ENCODE measurements at places on chromosomes 1 and 21. TPM values are rescaled to one million over a fixed set of nuclear protein-coding genes. Genes with fewer than 3 reads are reported as not detected.

- no peak overlapping the region for H3K27ac ChIP-seq
- DNase-seq, result no peak
- no peak overlapping the region for H3K4me3 ChIP-seq
- no peaks in the 10 kb centered on the region for H3K4me1 ChIP-seq
- no peaks in the 10 kb centered on the region for H3K36me3 ChIP-seq
- no peaks in the 10 kb centered on the region for H3K27me3 ChIP-seq
Measured at GRCh38 chr1:22733643-22734042, 23.0 kb downstream of the EPHB2 start.

- no peaks in the 10 kb centered on the region for H3K36me3 ChIP-seq
- H3K4me3 ChIP-seq, result no peak overlapping the region
- no peak for DNase-seq
- no peaks in the 10 kb centered on the region for H3K27me3 ChIP-seq
Measured at GRCh38 chr1:232893481-232894313, 56.7 kb upstream of the NTPCR start.

DNA sequence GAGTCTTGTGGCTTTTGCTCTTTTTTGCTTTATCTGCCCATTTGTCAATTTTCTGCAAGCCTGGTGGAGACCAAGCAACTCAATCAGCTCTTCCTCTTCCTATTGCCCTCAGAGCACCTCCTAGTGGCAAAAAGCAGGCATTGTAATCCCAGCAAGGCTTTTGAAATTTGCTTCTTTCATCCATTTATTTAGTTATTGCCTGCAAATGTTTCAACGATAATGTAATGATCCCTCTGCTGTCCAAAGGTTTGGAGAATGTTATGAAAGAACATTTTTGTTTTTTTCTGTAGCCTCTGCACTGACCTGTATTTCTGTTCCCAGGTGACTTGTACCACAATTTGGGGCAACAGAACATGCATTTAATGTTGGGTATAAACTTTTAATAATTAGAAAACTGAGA, 127.8 kb downstream of the GABPA start:
- H3K27me3 ChIP-seq, result peaks cover 6% of the 10 kb centered on the region
- no peak overlapping the region for H3K4me3 ChIP-seq
- H3K36me3 ChIP-seq, result no peaks in the 10 kb centered on the region
- no peak for DNase-seq
- H3K4me1 ChIP-seq, result no peaks in the 10 kb centered on the region

The FAM163A gene
- polyA plus RNA-seq, result not detected

- no peaks in the 10 kb centered on the region for H3K4me1 ChIP-seq
- DNase-seq, result no peak
- H3K27me3 ChIP-seq, result peaks cover 4% of the 10 kb centered on the region
- no peak within 1 kb of the TSS for H3K4me3 ChIP-seq
Measured at GRCh38 chr1:159587461-159587951, at the start of gene APCS. APCS (plus strand) TSS chr1:159587826; CDS start chr1:159587922, 96 bp downstream.

The ASAP3 gene
- polyA plus RNA-seq, result 6.4 TPM

GRCh38 chr21:41655259-41655658, 111.6 kb downstream of the RIPK4 start:
- no peaks in the 10 kb centered on the region for H3K36me3 ChIP-seq
- H3K27me3 ChIP-seq, result no peaks in the 10 kb centered on the region
- H3K27ac ChIP-seq, result no peak overlapping the region
- no peak for DNase-seq
- H3K4me3 ChIP-seq, result no peak overlapping the region

DNA sequence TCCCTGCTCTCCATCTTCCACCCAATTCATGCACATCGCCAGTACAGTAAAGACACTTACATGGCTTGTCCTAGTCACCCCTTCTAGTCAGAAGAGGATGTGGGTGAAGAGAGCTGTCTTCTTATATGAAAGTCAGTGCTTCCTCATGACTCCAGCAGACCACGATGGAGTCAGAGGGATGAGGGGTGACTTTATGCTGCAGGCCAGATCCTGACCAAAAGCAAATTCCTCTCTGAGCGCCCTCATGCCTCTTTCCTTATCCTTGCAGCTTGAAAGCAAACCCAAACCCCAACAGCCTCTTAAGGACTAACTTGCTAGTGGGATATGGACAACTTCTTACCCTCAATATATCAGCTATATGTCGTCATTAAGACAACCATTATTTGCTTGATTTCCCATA, 348.2 kb upstream of the DUSP10 start:
- no peak overlapping the region for H3K4me3 ChIP-seq
- peaks cover 8% of the 10 kb centered on the region for H3K27me3 ChIP-seq
- no peaks in the 10 kb centered on the region for H3K4me1 ChIP-seq
- no peak for DNase-seq
- no peaks in the 10 kb centered on the region for H3K36me3 ChIP-seq
- no peak overlapping the region for H3K27ac ChIP-seq

DNA sequence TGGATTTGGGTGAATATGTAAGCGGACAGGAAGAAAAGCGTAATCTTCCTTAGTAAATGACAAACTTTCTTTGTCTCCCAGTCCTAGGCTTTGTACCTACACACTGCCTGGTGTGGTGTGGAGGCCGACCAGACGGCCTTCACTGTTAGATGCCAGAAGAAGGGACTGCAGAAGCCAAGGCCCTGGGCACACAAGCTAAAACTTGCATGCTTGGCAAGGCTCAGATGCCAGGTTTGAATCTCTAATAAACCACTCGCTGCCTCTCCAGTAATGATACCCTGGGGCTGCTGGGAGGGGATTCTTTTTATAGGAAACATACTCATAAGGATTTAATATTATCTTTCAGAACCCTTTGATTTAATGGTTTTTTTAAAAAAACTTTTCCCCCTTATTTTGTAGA, 263.8 kb downstream of the PTPRC start:
- H3K36me3 ChIP-seq, result peaks cover 10% of the 10 kb centered on the region
- H3K27me3 ChIP-seq, result no peaks in the 10 kb centered on the region
- peaks cover 28% of the 10 kb centered on the region for H3K4me1 ChIP-seq
- H3K27ac ChIP-seq, result peak overlapping the region; percentile 68
- H3K4me3 ChIP-seq, result no peak overlapping the region

The ACP6 gene
- polyA plus RNA-seq, result 8.0 TPM

The TNFRSF14 gene
- 7.5 TPM for polyA plus RNA-seq

DNA sequence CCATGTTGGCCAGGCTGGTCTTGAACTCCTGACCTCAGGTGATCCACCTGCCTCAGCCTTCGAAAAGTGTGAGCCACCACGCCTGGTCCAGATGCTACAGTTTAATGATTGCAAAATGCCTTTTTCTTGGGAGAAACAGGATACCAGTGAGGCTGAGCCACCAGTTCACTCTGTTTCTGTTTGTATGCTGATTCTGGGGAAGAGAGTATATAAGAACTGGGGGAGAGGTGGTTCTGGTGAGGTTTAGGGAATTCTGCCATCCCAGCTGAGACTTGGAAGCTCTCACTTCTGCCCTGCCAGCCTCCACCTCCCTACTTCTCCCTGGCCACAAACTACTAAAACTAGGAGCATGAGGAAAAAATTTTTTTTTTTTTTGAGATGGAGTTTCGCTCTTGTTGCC, 8.1 kb upstream of the PMF1 start:
- no peaks in the 10 kb centered on the region for H3K27me3 ChIP-seq
- DNase-seq, result no peak
- peaks cover 12% of the 10 kb centered on the region for H3K36me3 ChIP-seq
- H3K4me3 ChIP-seq, result no peak overlapping the region

The LCE3E gene
- 2.8 TPM for polyA plus RNA-seq

DNA sequence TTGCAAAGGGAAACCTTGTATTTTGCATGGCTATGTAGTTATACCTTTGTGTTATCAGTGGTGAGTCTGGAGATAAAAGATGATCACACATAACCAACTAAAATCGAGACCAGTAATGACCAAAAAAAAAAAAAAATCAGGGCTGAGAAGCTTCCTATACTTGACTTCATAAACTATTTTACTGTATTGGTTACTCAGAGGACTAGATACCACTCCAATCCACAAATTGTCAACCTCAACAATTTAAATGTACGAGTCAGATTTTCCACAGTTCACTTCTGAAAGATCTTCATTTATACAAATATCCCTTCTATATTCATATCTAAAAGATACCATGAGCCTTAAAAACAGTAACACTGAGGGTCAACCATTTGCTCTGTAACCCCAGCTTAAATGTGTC, 71.7 kb downstream of the NRIP1 start:
- no peaks in the 10 kb centered on the region for H3K27me3 ChIP-seq
- H3K4me3 ChIP-seq, result no peak overlapping the region
- H3K27ac ChIP-seq, result no peak overlapping the region

- H3K27ac ChIP-seq, result no peak overlapping the region
- H3K4me3 ChIP-seq, result no peak overlapping the region
Measured at GRCh38 chr21:43805275-43805800, 16.0 kb downstream of the RRP1 start.

DNA sequence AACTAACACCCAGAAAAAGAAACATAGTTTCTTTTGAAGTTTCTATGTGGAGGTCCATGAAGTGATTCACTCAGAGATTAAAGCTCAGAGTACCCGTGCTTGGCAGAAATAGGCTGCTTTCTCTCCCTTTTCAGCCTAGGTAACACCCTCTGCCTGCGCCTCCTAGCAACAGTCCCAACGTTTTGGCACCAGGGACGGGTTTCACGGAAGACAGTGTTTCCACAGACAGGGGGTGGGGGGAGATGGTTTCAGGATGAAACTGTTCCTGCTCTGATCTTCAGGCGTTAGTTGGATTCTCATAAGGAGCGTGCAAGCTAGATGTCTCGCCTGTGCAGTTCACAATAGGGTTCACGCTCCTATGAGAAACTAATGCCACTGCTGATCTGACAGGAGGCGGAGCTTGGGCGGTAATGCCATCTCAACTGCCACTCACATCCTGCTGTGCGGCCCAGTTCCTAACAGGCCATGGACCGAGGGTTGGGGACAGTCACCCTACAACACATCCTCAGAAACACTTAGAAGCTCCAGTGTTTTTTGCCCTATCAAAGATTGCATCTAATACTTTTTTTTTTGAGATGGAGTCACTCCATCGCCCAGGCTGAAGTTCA, 53.2 kb downstream of the CHML start:
- no peak overlapping the region for H3K4me3 ChIP-seq
- DNase-seq, result no peak
- H3K27me3 ChIP-seq, result no peaks in the 10 kb centered on the region
- H3K36me3 ChIP-seq, result no peaks in the 10 kb centered on the region
- H3K27ac ChIP-seq, result no peak overlapping the region
- H3K4me1 ChIP-seq, result peaks cover 35% of the 10 kb centered on the region

The CAPN9 gene
- polyA plus RNA-seq, result not detected

DNA sequence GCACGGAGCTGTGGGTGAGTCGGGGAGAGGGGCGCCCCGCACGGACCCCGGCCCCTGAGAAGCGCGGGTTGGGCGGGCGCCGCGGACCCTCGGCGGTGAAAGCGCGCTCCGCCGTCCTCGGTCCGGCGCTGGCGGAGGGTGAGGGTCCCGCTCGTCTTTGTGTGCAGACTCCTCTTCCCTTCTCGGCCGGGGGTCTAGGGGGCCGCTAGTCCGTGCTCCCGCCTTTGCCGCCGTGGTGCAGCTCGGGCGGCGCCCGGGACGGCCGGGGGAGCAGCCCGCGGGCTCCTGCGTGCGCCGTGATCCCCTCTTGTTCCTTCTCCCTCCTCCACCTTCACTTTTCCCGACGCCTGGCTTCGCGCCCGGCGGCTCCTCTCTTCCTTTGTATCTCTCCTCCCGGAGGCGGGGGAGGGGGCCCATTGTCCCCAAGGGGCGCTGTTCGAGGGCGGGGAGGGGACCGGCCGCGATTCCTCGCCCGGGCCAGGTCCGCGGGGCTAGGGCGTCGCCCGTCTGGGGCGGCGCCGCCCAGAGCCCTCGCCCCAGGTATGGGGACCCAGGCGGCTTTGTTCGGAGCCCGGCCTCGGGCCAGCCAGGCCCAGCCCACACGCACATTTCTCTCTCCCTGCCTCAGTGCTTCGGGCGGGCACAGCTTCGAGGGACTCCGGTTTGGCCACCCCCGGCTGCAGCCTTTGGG, 519 bp downstream of the FNBP1L start:
- peak overlapping the region; percentile 51 for H3K27ac ChIP-seq
- no peaks in the 10 kb centered on the region for H3K27me3 ChIP-seq
- no peaks in the 10 kb centered on the region for H3K36me3 ChIP-seq

DNA sequence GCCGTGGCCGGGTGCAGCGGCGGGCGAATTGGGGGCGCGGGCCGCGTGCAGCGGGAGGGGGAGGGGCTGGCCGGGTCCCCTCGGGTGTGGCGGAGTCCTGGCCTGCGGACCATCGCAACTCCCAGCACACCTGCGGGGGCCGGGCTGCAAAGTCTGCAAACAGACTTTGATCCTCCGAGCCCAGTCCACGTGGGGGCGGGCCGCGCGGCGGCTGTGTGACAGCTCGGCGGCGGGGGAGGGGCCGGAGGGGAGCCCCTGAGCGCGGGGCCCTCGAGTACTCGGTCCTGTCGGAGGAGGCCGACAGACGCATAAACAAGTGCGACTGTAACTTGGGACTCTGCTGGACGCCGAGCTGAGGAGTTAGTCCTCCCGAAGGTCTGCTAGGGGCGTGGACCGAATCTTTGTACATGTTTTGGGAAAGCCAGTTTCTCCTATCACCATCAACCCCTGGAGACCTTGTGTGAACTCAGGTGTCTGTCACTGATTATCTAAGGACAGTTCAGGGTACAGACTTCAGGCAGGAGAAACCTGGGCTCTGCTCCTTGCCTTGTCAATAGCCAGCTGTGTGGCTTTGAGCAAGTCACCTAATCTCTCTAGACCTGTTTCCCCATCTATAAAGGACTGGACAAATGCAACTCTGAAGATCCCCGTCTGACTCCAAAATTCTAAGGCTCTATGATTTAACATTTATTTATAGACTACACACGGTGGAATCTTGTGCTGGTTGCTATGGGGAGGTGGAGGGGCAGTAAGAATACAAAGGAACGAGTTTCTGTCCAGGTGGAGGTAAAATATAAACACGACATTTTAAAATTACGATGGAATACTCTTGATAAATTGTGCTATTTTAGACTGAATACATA, 710 bp upstream of the SLC30A1 start:
- H3K27me3 ChIP-seq, result no peaks in the 10 kb centered on the region
- H3K27ac ChIP-seq, result peak overlapping the region; percentile 29
- peak overlapping the region; percentile 96 for H3K4me3 ChIP-seq

The DYNLT5 gene
- polyA plus RNA-seq, result not detected

- H3K4me3 ChIP-seq, result no peak overlapping the region
- no peaks in the 10 kb centered on the region for H3K36me3 ChIP-seq
- no peaks in the 10 kb centered on the region for H3K27me3 ChIP-seq
- no peak overlapping the region for H3K27ac ChIP-seq
- no peak for DNase-seq
- no peaks in the 10 kb centered on the region for H3K4me1 ChIP-seq
Measured at GRCh38 chr1:78715181-78715661, 65.6 kb downstream of the IFI44 start.

GRCh38 chr1:31897526-31898100, 40.6 kb downstream of the PTP4A2 start:
- DNase-seq, result no peak
- no peak overlapping the region for H3K27ac ChIP-seq
- H3K4me3 ChIP-seq, result no peak overlapping the region
- no peaks in the 10 kb centered on the region for H3K27me3 ChIP-seq
- peaks cover 11% of the 10 kb centered on the region for H3K4me1 ChIP-seq

DNA sequence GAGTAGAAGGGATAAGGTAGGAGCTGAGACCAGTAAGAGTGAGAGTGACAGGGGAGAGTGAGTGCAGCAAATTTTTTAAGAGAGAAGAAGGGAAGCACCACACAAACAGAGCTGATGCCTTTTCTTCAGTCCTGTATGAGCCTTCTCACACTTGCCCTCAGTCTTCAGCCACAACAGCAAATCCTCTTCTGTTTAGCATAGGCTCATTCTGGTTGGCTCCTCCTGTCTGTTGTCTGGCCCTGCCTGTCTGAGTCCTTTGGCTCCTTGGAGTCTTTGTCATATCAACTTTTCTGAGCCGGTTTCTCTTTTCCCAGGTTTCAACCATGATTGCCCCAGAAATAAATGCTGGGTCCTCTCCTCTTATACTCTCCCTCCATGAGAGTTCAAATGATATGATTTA, 12.7 kb upstream of the CASQ1 start:
- H3K4me1 ChIP-seq, result no peaks in the 10 kb centered on the region
- no peak overlapping the region for H3K4me3 ChIP-seq
- DNase-seq, result no peak
